GM03348 (cell line): ENCODE measurements at places on chromosomes 4 and X.
A peak's percentile ranks its signal among the peaks of the same experiment; 100 is the strongest.

GRCh38 chrX:19731307-19731820 is 156.0 kb downstream of the SH3KBP1 start:
- DNase-seq: no peak

DNA sequence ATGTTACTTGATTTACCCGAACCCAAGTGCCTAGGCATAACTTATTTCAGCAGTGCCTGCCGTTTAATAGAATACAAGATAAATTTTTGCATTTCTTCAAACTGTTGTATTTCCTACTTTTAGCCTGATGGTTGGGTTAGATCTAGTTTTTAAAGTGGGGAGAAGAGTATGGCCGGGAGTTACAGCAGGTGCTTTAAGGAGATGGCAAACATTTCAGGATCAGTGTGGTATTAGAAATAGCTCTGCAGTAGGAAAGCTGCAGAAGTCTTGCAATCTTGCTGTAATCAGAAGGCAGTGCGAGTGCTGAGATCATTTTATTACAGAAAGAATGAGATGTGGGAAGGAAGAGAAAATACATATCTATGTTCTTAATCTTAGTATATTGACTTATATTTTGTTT is 977.8 kb upstream of the TENM3 start:
- no peak for DNase-seq

DNA sequence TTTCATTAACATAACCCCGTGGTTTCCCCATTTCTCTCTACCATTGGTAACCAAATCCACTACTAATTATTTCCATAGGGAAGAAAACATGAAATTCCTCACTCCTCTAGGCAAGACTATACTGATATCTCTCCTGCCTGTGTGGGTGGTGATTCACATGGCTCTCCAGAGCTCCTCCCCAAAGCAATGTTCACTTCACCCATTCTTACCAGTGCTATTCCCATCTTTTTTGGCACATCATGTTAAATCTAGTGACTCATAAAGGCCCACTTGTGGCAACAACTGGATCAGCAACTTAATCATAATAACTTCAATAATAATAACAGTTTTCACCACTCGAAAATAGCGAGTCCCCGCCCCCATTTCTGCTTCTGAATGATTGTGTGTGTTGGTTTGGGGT is 6.1 kb upstream of the HCCS start:
- peak; percentile 13 for DNase-seq

- no peak for DNase-seq
Measured at GRCh38 chrX:119552508-119552907, 12.7 kb downstream of the STEEP1 start.

DNA sequence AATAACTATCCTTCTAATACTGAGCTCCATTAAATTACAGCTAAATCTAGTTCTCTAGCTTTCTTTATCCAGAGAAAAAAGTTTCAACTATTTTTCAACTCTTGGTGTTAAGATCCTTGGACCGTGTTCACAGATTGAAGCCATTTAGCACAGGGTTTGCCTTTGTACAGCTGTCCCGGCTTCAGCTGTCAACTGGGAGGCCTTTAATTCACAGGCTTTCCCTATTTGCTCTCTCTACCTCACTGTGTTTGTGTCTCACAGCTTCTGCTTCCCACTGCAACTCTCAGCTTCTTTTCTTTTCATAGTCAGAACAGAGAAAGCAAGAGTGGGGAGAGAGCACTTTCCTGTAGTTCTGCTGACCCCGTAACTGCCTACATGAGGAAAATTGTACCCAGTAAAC is 76.9 kb upstream of the SMAD1 start:
- no peak for DNase-seq

- no peak for DNase-seq
Measured at GRCh38 chr4:108919226-108919893, 156.5 kb upstream of the ETNPPL start.
